ENCODE measurements at places on chromosomes 6 and 20.

DNA sequence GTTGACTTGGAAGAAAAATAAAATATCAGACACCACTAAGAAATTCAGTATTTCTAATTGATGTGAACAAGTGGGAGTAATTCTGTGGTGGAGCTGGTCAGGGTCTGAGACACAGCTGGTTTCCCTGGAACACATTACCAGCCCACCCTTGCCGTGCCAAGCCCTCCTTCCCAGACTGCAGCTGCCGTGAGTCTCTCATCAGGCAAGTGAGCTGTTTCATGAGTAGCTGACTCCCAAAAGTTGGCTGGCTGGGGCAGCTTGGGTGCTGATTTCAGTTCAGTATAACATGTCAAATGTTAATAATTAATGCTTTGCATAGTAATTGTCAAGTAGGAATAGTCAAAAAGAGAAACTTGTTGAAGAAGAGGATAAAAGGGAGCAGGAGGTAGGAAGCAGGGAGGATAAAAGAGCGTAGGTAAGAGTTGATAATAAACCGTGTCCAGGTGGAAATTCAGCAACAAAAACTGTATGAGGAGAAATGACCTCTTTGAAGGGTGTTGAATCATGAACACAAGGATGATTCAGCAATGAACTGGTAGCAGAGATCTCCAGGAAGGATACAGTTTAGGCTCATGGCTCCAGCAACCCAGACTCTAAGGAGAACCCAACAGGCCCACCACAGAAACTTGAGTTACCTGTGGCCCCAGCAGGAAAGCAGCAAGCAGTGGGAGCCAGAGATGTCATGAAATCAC, 110.9 kb upstream of the SSTR4 start:
- no peak for DNase-seq

DNA sequence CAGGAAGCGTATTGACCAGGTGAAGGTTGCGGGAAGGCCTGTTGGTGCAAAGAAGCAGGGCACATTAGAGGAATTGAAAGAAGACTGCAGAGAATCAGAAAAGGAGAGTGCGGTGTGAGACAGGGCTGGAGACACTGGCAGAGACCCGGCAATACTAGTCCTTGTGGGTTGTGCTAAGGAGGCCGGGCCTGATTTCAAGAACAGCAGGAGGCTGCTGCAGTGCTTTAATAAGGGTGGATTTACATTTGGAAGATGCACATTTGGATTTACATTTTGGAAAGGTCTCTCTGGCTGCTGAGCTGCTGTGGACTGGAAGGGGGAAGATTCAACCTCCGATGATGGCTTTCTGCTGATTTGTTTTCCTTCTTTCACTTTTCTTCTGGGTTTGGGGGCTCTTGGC, 167.8 kb downstream of the SLC24A3 start:
- no peak for DNase-seq

- no peak for DNase-seq
These were observed 632.7 kb upstream of the AGPAT4 start for GRCh38 chr6:161906571-161906970.

DNA sequence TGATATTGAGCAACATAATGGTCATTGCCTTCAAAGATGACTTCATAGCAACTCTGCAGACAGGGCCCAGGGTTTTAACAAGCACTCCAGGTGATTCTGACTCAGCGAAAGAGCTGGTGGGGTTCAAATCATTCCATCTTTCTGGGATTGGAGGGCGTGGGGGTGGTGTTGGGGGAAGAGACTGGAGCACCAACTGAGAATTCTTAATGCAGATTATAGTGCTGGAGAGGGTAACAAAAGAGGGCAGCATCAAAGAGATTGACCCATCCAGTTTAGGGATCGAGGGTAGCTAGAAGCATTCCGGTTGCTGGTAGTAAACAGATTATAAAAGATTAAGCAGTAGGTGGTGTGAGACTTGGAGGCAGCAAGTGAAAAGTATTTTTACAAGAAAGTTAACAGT, 15.9 kb downstream of the PFDN4 start:
- DNase-seq = no peak

DNA sequence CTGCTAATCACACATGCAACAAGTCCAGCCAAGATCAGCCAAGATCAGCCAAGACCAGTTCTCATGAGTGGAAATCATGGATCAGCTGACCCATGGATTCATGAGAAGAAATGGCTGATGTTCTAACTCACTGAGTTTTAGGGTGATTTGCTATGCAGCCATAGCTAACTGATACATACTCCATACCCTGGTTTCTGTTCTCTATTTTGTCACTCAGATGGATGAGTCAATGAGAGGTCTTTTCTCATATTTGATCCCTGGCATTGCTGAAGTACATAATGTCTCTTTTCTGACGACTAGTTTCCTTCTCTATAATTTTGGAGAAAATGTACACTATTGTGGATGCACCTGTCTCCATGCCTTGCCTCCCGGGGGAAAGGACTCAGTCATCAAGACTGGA, 118.4 kb upstream of the LY86 start:
- no peak for DNase-seq
